ENCODE measurements at places on chromosomes 4 and X. TPM values are rescaled to one million over a fixed set of nuclear protein-coding genes. Genes with fewer than 3 reads are reported as not detected.

DNA sequence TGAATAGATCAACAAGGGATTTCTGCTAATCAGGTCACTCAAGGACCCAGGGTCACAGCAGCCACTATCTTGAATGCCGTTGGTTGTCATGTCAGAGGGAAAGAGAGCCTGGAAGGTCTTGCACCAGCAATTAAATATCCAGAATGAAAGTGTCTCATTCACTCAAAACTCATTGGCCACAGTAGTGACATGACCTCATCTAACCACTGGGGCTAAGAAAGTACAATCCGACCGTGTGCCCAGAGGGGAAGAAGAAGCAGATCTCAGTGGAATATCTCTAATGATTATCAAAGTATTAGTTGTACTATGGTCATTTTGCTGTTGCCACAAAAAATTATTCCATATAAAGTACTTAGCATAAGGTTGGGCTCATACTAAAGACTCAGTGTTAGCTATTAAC is 210.0 kb downstream of the QDPR start:
- H3K27ac ChIP-seq = no peak overlapping the region
- no peak for DNase-seq
- no peaks in the 10 kb centered on the region for H3K27me3 ChIP-seq
- H3K36me3 ChIP-seq = no peaks in the 10 kb centered on the region

- peaks cover 8% of the 10 kb centered on the region for H3K36me3 ChIP-seq
- peak overlapping the region; percentile 92 for H3K27ac ChIP-seq
- H3K4me1 ChIP-seq = peaks cover 22% of the 10 kb centered on the region
- H3K27me3 ChIP-seq = 0 out of 2 replicates have a peak, but pooled peaks cover 3% of the 10 kb centered on the region
- DNase-seq = no peak
Observed at GRCh38 chr4:164866817-164867490, 10.0 kb upstream of the APELA start.

GRCh38 chrX:15401378-15401777 is 17.2 kb upstream of the VEGFD start:
- H3K27ac ChIP-seq = no peak overlapping the region
- H3K27me3 ChIP-seq = no peaks in the 10 kb centered on the region
- H3K4me1 ChIP-seq = peaks cover 34% of the 10 kb centered on the region
- H3K4me3 ChIP-seq = no peak overlapping the region

GRCh38 chr4:163540977-163541376 is 46.5 kb downstream of the TMA16 start:
- no peaks in the 10 kb centered on the region for H3K36me3 ChIP-seq
- H3K27me3 ChIP-seq = no peaks in the 10 kb centered on the region
- H3K27ac ChIP-seq = no peak overlapping the region
- H3K4me1 ChIP-seq = peaks cover 14% of the 10 kb centered on the region
- DNase-seq = no peak
- no peak overlapping the region for H3K4me3 ChIP-seq

DNA sequence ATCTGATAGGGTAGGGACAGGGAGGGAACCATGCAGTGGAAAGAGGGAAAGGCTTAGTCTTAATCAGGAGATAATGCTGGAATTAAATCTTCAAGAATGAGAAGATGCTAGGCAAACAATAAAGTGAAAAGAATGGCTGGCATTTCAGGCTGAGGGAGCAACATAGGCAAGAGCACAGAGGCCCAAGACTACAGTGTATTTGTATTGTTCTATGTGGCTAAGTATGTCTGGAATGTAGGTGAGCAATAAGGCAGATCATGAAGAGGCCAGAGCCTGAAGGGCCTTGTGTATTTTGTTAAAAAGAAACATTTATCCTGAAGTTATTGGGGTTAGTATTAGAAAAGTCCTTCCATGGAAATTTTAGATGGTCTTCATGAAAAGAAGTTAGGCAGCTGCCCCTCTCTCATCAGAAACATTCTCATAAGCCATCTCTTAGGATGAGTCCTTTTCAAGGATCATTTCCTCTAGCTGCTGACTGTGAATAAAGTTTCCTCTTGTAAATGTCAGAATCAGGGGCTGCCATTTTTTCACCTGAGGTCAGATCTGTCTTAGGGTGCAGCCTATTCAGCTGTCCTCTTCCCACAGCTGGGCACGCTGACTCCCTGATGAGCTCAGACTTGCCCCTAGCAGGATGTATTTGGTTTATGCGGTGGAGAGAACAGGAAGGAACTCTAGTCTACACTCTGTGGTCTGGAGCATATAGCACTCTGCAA is 46.3 kb downstream of the ATP10D start:
- H3K27ac ChIP-seq = peak overlapping the region; percentile 24
- H3K27me3 ChIP-seq = no peaks in the 10 kb centered on the region
- DNase-seq = no peak
- H3K4me1 ChIP-seq = peaks cover 14% of the 10 kb centered on the region

DNA sequence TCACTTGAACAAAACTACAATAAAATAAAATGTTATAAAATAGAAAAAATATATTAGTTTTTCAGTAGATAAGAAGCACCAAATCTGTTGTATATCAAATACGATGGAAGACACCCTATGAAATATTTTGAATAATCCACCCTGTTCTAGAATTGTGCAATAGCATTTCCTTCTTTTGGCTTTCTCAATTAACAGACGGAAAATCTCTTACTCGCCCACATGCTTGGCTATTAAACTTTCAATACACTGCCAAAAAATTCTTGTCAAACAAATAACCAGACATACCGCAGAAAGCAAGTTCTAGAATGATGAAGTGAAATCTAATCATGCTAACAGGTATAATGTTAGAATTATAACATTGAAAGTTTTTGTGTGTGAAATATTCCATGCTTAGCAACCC is 671.6 kb upstream of the SLIT2 start:
- H3K27me3 ChIP-seq = no peaks in the 10 kb centered on the region
- H3K36me3 ChIP-seq = no peaks in the 10 kb centered on the region
- peaks cover 5% of the 10 kb centered on the region for H3K4me1 ChIP-seq
- no peak overlapping the region for H3K27ac ChIP-seq

GRCh38 chrX:106144755-106145639 is 23.1 kb upstream of the PWWP3B start:
- H3K4me3 ChIP-seq = no peak overlapping the region
- no peak overlapping the region for H3K27ac ChIP-seq
- no peaks in the 10 kb centered on the region for H3K27me3 ChIP-seq
- H3K36me3 ChIP-seq = no peaks in the 10 kb centered on the region
- no peak for DNase-seq
- H3K4me1 ChIP-seq = no peaks in the 10 kb centered on the region

DNA sequence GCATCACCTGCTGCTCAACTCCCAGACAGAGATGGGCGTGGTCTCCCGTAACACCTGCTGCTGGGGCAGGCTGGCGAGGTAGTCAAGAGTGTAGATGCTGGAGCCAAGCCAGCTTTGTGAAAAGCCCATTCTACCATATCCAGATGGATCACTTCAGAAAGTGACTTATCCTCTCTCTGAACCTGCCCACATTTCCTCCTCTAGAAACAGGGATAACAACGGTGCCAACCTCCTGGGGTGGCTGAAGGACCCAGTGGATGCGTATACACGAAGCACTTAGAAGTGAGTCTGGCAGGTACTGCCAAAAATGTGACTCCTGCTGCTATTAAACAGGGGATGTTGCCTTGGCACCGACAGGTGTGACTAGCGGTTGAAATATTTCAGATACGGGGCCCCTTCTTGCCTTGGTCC is 95.8 kb downstream of the SORBS2 start:
- H3K36me3 ChIP-seq = no peaks in the 10 kb centered on the region
- H3K4me1 ChIP-seq = peaks cover 7% of the 10 kb centered on the region
- DNase-seq = no peak
- no peaks in the 10 kb centered on the region for H3K27me3 ChIP-seq
- no peak overlapping the region for H3K27ac ChIP-seq

- no peak overlapping the region for H3K4me3 ChIP-seq
- DNase-seq = no peak
- no peak overlapping the region for H3K27ac ChIP-seq
- no peaks in the 10 kb centered on the region for H3K27me3 ChIP-seq
- H3K36me3 ChIP-seq = 0 out of 2 replicates have a peak, but pooled peaks cover 3% of the 10 kb centered on the region
Observed at GRCh38 chr4:117156806-117157205, 71.4 kb upstream of the TRAM1L1 start.

DNA sequence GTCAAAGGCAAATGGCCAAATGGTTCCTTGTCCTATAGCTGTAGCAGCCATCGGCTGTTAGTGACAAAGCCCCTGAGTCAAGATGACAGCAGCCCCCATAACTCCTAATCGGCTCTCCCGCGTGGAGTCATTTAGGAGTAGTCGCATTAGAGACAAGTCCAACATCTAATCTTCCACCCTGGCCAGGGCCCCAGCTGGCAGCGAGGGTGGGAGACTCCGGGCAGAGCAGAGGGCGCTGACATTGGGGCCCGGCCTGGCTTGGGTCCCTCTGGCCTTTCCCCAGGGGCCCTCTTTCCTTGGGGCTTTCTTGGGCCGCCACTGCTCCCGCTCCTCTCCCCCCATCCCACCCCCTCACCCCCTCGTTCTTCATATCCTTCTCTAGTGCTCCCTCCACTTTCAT is 3.8 kb upstream of the OPN1LW start:
- H3K27ac ChIP-seq = no peak overlapping the region
- H3K36me3 ChIP-seq = no peaks in the 10 kb centered on the region
- no peak overlapping the region for H3K4me3 ChIP-seq
- H3K4me1 ChIP-seq = peaks cover 9% of the 10 kb centered on the region
- H3K27me3 ChIP-seq = peaks cover 13% of the 10 kb centered on the region

DNA sequence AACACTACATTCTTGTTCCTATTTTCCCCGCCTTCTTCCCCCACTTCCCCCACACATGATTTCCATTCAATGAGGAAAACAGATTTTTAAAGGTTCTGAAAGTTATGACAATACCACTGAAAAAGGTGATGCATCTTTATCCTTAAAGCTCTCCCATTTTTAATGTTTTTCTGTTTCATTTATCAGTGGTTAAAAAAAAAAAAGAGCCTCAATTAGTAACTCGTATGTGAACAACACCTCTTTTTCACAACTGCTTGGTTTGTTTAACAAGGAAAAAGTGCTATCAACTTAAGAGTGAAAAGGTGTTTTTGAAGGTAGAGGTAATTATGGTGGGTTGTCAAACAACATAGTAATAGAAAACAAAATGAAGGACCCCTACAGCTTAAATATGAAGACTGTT is 8.2 kb upstream of the CAMK2D start:
- DNase-seq = no peak
- H3K27ac ChIP-seq = no peak overlapping the region
- H3K27me3 ChIP-seq = no peaks in the 10 kb centered on the region

FAM120C gene
- total RNA-seq = 12.3 TPM

USP17L5 gene
- not detected for total RNA-seq

All from WTC11 (cell line).